ENCODE measurements at places on chromosomes 2 and 18.

- no peak for DNase-seq
Observed at GRCh38 chr2:240593703-240594451, 7.3 kb downstream of the CAPN10 start.

- DNase-seq: no peak
Observed at GRCh38 chr2:164504253-164504652, 117.0 kb downstream of the GRB14 start.

DNA sequence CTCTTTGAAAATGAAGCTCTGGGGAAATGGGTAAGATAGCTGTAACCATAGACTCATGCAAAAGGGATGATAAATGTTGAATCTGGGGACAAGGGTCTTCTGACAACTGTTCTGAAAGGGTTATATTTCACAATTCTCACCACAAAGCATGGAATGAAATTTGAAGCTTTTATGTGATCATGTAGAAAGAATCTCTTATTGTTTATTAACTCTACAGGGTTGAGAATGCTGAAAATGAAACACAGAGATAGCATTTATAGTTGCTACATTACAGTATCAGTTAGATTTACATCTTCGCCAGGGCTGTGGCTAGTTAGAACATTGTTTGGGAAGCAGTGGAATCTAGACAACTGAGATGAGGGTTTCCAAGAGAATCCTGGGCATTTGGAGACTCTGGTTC lies 97.4 kb upstream of the LHCGR start:
- DNase-seq: no peak

- DNase-seq: no peak
Observed at GRCh38 chr2:239809391-239809790, 215.8 kb downstream of the NDUFA10 start.

GRCh38 chr2:229971298-229971790 lies 49.0 kb downstream of the FBXO36 start:
- peak; percentile 11 for DNase-seq

DNA sequence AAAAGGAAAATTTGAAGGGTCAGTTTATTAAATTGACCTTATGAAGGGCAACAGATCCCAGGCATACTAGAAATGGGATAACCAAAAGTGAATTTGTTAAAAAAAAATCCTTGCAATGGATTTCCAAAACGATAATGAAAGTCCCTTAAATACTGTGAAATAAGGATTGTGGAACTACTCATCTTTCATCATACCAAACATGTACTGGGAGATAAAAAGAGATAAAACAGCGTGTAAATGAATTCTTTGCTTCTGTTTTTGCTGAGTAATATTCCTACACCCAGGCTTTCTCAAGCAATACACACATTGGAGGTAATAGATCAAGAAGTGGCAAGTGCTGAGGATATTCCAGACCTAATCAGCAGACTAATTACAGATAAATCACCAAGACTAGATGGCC lies 3.8 kb downstream of the LYPD6 start:
- no peak for DNase-seq

DNA sequence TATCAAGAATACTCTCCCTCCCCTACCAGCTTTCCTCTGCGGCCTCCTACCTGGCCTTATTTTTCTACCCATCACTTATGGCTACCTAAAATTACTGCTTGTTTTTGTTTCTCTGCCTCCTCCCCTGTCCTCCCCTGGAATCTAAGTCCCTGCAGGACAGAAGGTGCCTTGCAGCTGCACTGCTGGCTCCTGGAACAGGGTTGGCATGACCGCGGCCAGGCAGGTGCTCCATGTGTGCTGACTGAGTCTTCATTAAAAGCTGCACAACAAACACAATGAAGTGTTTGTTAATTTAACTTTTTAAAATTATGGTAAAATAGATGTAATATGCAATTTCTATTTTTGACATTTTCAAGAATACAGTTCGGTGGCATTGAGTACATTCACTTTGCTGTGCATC lies 171.9 kb upstream of the FHL2 start:
- DNase-seq: no peak

- DNase-seq: no peak
Observed at GRCh38 chr18:80179857-80180558, 67.3 kb downstream of the PARD6G start.
